ENCODE measurements at places on chromosomes 2 and 18.

DNA sequence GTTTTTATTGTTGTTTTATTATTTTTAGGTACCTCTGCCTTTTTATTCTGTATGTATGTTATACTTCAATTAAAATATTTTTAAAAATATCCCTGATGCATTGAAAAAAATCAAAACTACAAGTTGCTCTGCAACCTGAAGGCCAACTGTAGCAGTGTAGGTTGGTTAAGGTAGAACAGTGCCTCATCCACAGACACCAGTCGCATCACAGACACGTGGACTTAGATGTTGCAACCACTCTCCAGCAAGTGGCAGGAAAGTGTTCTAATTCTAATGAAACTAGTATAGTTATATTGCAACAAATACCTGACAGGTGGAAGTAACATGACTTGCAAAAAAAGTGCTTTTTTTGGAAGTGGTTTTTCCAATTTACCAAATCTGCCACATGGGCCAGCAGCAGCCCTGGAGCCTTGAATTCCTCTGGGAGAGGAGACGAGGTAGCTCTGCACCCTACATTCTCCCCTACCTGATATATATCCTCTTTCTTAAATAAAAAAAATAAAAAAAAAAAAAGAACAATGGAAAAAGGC lies 28.4 kb upstream of the SLC3A1 start:
- no peak for DNase-seq

GRCh38 chr2:144663207-144663606 lies 143.3 kb upstream of the ZEB2 start:
- no peak for DNase-seq

- DNase-seq, result no peak
Measured at GRCh38 chr18:27901424-27902226, 275.3 kb downstream of the CDH2 start.

GRCh38 chr2:65788556-65788955 lies 356.2 kb upstream of the SPRED2 start:
- no peak for DNase-seq

DNA sequence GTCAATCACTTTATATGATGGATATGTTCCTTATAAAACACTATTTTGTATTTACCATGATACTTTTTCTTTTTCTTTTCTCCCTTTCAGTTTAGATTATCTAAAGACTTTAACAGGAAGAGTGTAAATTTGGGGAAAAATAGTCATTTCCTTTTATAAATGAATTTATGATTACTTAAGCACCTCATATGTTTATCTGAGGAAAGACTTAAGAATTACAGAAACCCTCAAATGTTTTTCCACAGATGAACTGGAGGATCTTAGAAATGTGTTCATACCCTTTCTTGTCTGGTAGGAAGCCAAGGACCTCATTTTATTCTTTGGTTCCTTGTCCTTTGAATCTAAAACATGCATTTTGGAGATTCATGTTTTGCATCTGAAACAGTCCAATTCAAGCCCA lies 36.7 kb downstream of the MAPRE2 start:
- no peak for DNase-seq

DNA sequence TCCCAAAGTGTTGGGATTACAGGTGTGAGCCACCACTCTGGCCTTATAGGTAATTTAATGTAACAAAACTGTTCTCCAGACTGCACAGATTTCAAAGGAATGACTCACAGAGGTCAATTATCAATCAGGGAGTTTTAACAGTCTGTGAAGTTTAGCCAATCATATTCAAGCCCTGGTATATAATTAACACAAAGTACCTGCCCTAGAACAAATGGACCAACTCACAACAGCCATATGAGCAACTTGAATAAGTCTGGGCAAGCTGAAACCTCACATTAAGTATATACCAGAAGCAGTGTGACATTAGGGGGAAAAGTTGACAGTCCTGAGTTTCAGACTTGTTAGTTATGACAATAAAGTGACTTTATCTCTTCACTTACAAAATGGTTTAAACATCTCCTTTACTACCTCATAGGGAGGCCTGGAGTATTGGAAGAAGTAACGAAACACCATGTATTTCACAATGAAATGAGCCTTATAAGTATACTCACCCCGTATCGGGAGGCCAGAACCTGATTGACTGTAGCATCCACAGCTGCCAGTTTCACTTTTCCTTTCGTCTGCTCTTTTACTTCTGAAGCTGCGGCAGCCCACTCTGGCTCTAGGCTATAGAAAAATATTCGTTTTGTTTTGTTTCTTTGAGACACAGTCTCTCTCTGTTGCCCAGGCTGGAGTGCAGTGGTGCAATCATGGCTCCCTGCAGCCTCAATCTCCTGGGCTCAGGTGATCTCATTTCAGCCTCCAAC lies 22.2 kb downstream of the PDIA6 start:
- DNase-seq, result no peak

GRCh38 chr2:7444626-7445025 lies 527.4 kb downstream of the RNF144A start:
- DNase-seq, result no peak

- no peak for DNase-seq
Measured at GRCh38 chr2:215028231-215028630, 110.2 kb downstream of the ABCA12 start.
